Stimulated activated CD8-positive, alpha-beta memory T cell treated with anti-CD3 and anti-CD28 coated beads, Interleukin-15, amount 100 ng/mL, for 48 hours (primary cell): ENCODE measurements at places on chromosomes 11 and 22.

- DNase-seq, result no peak
Measured at GRCh38 chr22:44332946-44333345, 20.2 kb upstream of the SHISAL1 start.

GRCh38 chr11:90809581-90809980 lies 586.7 kb upstream of the CHORDC1 start:
- no peak for DNase-seq

GRCh38 chr22:40932396-40932795 lies 18.8 kb upstream of the RBX1 start:
- no peak for DNase-seq

DNA sequence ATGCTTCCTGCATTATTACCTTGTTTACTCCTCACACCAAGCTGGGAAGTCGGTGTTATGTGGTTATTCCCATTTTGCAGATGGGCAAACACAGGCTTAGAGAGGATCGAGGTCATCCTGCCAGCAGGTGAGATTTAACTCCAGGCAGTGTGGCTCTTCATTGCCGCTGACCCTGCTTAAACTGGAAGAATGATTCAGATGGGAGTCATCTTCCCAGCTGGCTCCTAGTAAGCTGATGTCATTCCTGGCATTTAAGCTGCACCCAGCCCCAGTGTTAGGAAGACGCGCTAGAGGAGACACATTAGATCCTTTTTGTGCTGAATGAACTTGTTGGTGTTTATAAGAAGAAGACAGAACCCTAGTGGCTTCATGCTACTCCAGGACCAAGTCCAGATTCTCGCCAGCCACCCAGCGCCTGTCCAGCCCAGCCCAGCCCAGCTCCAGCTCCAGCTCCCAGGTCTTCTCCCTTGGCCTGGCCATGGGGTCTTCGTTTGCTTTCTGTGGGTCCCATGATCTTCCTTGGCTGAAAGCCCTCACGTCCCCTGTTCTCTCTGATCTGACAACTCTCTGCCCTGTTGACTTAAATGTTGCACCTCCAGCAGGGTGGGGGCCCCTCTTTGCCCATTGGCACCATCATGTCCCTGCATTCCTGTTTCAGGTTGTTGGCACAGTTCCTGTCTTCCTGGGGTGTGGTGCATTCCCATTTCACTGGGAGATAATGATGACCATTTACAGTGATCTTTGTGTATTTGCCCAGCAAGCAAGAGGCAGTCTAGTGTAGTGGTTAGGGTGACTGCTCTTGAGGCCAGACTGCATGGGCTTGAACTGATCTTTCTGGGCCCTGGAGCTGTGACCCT lies 13.6 kb downstream of the PARVB start:
- DNase-seq, result no peak

GRCh38 chr22:26777156-26777801 lies 119.9 kb downstream of the MIAT start:
- DNase-seq, result no peak

- DNase-seq, result no peak
Measured at GRCh38 chr11:13644997-13645687, 23.3 kb upstream of the FAR1 start.

GRCh38 chr22:23205339-23206049 lies 25.2 kb downstream of the BCR start:
- no peak for DNase-seq

- DNase-seq, result no peak
Measured at GRCh38 chr22:47202819-47203553, 440.5 kb downstream of the TBC1D22A start.

- no peak for DNase-seq
Measured at GRCh38 chr22:42983470-42983869, 31.5 kb downstream of the PACSIN2 start.
